Activated CD4-positive, alpha-beta T cell treated with anti-CD3 and anti-CD28 coated beads for 24 hours (primary cell): ENCODE measurements at places on chromosomes 7 and 10.

DNA sequence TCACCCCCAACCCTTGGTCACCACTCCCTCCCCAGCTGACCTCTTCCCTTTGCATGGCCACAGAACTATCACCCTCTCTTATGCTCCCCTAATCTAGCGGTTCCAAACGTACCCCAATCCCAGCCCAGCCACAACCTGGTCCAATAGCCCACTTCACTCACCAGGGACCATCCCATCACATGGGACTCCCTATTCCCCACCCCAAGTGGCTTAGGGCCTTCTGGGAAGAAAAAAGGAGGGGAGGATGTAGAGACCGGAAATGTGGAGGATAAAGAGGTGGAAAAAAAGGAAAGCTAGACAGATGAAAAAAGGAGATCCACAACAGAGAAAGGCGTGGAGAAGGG, 30.3 kb upstream of the PAX2 start:
- DNase-seq: no peak

DNA sequence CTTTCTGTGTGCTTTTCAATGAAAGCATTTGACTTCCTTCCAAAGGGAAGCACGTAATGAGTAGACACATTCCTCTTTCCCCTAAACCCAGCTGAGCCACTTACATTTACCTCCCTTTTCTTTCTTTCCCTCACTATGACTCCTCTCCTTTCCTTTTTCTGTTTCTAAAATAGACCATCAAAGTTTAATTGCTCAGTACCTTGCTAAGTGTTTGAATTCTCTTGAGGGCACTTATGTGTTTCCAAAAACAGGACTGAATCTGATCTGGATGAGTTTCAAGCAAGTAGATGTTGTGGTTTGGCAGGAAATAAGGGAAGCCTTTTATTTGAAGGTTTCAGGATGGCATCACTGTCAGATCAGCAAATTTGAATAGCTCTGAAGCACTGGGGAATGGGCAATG, 396.2 kb downstream of the REEP3 start:
- no peak for DNase-seq

DNA sequence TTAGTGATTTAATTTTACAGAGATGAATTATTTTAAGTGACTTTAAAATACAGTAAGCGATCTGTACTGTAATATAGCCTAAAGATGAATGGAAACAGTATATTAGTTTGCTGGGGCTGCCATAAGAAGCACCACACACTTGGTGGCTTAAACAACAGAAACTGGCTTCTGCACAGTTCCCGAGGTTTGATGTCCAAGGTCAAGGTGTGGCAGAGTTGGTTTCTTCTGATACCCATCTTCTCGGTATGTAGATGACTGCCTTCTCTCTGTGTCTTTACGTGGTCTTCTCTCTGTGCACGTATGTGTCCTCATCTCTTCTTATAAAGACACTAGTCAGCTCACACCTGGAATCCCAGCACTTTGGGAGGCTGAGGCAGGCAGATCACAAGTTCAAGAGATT, 64.0 kb upstream of the KMT2E start:
- DNase-seq: no peak

DNA sequence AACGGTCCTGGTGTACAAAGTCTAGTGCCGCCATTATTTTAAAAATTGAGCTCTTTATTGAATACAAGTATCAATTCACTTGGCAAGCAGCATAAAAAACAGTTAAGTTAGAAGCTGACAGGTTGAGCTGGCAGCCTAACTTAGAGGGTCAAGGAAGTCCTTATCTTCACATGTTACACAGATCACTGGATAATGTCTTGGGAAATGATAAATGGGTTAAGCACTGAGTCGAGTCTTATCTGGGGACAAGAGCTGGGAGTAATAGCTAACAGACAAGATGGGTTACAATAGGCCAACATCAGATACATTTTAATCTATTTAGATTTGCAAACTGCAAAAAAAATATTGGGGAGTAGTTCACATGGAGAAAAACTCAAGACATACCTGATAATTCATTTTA, 34.2 kb downstream of the SLC18A2 start:
- no peak for DNase-seq

- DNase-seq: no peak
Measured at GRCh38 chr7:29400437-29400836, 163.2 kb upstream of the PRR15 start.

- DNase-seq: no peak
Measured at GRCh38 chr7:43753271-43753810, 5.1 kb upstream of the BLVRA start.

- DNase-seq: no peak
Measured at GRCh38 chr7:1928645-1929348, 258.7 kb downstream of the ELFN1 start.

DNA sequence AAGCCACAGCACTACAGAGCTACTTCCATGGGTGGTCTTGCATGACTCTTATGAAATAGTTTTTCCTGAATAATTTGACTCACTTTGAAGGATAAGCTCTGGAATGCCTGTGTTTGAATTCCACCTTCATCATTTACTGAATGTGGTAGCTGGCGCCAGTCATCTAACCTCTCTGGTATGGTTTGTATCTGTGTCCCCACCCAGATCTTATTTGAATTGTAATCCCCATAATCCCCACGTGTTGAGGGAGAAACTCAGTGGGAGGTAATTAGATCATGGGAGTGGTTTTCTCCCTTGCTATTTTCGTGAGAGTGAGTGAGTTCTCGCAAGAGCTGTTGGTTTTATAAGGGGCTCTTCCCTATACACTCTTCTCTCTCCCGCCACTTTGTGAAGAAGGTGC, 11.2 kb upstream of the SLC13A1 start:
- DNase-seq: no peak

DNA sequence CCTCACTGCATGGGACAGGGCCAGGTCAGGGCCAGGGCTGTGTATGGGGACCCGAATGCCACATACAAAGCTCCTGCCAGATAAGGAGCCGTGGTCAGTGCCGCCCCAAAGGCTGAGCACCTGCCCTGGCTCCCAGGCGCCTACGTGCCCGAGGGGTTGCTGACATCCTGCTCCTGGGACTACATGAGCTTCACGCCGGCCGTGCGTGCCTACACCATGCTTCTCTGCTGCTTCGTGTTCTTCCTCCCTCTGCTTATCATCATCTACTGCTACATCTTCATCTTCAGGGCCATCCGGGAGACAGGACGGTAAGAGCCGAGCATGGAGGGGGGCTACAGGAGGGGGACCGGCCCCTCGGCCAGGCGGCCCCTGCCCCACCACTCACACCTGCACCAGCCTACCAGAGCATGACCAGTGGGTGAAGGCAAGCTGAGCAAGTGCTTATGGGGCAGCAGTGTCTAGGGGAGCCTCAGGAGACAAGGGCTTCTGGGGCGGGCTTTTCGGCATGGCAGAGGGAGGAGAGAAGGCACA, 4.9 kb downstream of the OPN4 start:
- no peak for DNase-seq

DNA sequence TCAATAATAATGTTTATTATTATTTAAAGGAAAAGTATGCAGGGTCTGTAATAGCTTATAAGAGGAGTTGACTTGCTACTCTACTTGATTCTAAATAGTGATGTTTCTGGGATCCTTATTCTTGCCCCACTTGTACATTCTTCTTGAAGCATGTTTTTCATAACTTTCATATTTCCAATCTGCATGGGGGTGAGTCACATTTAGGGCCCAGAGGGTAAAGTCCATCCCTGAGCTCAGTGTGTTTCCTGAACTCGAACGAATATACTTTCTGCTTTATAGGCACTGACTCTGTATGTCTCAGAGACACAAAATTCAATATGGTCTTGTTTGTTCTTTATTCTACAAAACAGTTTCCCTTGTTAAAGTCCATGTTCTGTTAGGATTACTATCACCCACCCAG, 61.0 kb upstream of the SMIM30 start:
- DNase-seq: no peak

DNA sequence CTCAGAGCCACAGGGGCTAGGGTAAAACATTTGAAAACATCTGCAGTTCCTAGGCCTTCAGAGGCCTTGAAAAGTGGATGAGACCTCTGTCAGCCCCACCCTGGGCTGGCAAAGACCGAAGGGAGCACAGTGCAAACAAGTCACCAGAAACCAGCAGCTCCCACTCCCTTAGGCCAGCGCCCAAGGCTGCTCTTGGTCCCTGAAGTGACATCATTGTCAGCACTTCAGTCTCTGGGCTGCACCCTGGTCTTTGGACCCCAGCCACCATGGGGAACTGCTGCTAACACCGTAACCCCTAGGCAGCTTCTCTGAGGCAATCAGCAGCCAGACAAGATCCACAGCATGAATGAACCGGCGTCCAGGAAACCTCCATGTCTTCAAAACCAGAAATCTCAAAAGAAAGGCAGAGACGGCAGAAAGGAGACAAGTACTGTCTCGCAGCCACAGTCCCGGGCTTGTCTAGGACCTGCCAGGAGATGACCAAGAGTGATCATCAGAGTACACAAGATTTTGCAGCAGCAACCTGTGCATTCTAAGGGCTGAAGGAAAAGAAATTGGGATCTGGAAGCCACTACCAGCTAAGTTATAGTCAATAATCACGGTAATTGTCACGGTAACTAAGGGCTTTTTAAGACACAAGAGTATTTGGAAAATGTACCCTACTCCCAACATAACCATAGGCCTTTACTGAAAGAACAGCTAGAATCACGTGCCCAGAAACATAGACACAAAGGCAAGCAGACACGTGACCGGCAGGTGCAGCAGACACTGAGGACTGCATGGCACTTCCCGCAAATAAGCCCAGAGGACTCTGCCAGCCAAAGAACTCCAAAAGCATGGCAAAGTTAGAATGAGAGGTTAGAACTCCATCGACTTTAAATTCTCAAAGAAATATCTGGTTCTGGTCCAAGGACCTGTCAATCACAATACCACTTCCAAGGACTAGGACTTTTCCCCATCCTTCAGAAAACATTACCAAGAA, 23.3 kb downstream of the CPXM2 start:
- no peak for DNase-seq

DNA sequence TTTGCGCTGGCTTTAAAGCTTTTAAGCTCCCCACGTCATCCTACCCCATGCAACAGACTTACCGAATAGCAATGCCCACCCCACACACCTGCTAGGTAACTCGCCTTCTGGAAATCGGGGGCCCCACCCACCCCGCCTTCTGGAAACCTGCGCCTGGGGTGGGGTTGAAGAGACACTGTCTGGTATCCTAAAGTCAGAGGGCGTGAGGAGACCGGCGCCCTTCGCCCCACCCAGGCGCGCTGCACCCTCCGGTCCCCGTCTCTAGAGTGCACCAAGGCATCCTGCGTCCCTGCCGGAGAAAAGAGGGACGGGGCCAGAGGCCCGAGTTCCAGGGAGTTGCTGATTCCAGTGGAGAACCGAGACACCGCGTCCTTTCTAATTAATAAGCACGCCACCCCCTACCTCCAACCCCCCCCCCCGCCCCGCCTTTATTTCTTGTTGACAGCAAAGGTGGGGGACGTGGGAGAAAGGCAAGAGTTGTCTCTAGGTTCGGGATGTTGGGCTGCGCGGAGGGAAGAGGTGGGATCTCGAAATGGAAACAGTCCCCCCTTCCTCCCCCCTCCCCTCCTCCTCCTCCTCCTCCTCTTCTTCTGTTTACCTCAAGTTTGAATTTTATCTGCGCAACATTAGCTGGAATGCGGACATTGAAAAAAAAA, 220.9 kb upstream of the MKLN1 start:
- DNase-seq: no peak

GRCh38 chr10:103795634-103796270, 59.6 kb downstream of the SH3PXD2A start:
- DNase-seq: no peak

- no peak for DNase-seq
Measured at GRCh38 chr10:75239096-75239790, 3.5 kb upstream of the COMTD1 start.

- DNase-seq: no peak
Measured at GRCh38 chr7:12949060-12949931, 261.9 kb downstream of the ARL4A start.

DNA sequence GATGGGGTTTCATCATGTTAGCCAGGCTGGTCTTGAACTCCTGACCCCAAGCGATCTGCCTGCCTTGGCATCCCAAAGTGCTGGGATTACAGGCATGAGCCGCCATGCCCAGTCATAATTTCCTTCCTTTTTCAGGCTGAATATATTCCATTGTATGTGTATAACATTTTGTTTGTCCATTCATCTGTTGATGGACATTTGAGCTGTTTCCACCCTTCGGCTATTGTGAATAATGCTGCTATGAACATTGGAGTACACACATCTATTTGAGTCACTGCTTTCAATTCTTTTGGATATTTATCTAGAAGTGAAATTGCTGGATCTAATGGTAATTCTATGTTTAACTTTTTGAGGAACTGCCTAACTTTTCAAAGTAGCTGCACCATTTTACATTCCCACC, 34.6 kb downstream of the TLX1 start:
- DNase-seq: no peak

DNA sequence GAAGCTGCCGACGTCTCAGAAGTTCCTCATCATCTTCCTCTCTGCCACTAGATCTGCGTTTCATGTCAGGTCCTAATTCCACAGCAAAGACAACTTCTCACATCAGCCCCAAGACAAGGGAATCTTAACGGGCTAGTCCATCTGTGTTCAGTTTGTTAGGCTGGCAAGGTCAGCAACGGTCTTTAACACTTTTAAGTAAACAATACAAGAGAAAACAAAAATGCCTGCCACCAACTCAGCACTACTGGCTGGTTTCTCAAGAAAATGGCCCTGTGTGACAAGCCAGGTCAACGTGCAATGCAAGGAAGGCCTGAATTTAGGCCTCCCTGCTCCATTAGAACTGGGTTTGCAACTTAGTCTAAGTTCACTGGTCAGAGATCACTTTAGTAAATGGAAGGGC, 41.0 kb upstream of the AFAP1L2 start:
- no peak for DNase-seq

- no peak for DNase-seq
Measured at GRCh38 chr7:22561321-22561811, 61.4 kb upstream of the STEAP1B start.

- DNase-seq: no peak
Measured at GRCh38 chr10:11638055-11638698, 26.7 kb upstream of the USP6NL start.

DNA sequence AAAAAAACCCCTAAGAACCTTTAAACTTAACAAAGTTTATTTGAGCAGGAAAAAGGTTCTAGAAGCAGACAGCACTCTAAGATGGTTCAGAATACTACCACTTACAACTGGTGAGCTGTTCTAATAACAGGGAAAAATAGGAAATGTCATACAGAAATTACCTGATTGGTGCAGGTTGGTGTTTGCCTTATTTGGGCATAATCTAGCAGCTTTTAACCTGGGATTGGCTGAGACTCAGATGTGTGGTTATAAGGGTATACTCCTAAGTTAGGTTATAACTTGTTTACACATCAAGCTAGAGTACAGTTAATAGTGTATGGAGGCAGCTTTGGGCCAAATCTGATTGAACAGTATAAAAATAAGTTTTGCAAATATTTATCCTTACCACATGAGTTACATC, 59.8 kb downstream of the MAPK8 start:
- no peak for DNase-seq

- DNase-seq: no peak
Measured at GRCh38 chr10:70809011-70809611, 6.6 kb upstream of the SGPL1 start.

- DNase-seq: no peak
Measured at GRCh38 chr7:103051519-103051918, 23.1 kb downstream of the FBXL13 start.
